Urinary bladder (tissue), 4 donors: ENCODE measurements at places on chromosomes 2 and 18. TPM values are rescaled to one million over a fixed set of nuclear protein-coding genes. Genes with fewer than 3 reads are reported as not detected.

- no peak for DNase-seq
Observed at GRCh38 chr2:190467575-190468083, 59.5 kb downstream of the MFSD6 start.

GRCh38 chr2:53275743-53276142, 491.9 kb upstream of the CHAC2 start:
- DNase-seq = no peak

DNA sequence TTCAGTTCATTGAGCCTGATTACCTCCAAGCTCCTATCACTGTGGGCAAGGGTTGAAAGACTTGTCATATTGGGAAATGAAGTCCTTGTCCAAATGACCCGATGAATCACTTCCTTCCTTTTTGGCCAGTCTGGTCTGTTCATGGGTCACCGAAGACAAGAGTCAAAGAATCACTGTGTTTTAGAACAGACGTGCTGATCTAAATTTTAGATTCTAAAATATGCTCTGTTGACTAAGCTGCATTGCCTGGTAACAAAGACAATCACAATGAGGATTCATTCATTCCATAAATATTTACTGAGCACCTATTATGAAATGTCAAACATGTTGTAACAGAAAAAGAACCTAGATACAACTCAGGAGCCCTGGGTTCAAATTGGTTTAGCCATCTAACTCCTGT, 99.4 kb upstream of the RND3 start:
- no peak for DNase-seq

The AMER3 gene
- 0.05 TPM for polyA plus RNA-seq

DNA sequence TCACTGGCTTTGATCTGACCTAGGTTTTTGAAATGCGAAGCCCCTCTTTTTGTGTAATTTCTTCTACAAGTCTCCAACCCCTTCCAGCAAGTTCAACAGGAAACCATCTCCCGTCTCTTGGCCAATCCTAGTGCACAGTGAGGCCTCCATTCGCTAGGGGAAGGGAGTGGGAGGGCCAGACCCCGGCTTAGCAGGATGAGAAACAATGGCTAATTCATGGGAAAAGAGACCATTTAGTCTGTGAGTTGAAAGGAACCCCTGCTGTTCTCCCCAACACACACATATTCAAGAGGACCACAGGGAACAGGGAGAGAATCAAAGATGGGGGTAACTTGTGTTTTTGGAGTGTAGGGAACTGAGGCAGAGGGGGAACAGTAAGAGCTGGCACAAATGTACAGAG, 83.0 kb downstream of the RTN4 start:
- no peak for DNase-seq
